Bronchus fibroblast of lung (primary cell): ENCODE measurements at places on chromosomes 7 and 10. TPM values are rescaled to one million over a fixed set of nuclear protein-coding genes. Genes with fewer than 3 reads are reported as not detected.

The SYT15 gene
- 0.59 TPM in 1 of 2 replicates, not detected in the other for total RNA-seq

The ARHGEF5 gene
- 6.7 TPM in 2 replicates for total RNA-seq

The ZNF485 gene
- 2.7 and 3.7 TPM in 2 replicates for total RNA-seq

The AEBP1 gene
- 31.1 and 37.2 TPM in 2 replicates for total RNA-seq

The NEUROD6 gene
- total RNA-seq, result not detected in 2 replicates

The EGFR gene
- 39.8 and 42.0 TPM in 2 replicates for total RNA-seq

The MYOZ1 gene
- total RNA-seq, result 0.15 TPM in 1 of 2 replicates, not detected in the other

The AMZ1 gene
- total RNA-seq, result not detected in 2 replicates

The PCLO gene
- 0.17 and 0.30 TPM in 2 replicates for total RNA-seq

The SPDYE9 gene
- not detected in 2 replicates for total RNA-seq

The CLEC5A gene
- total RNA-seq, result not detected in 2 replicates
